ENCODE measurements at places on chromosomes 12 and 14. TPM values are rescaled to one million over a fixed set of nuclear protein-coding genes. Genes with fewer than 3 reads are reported as not detected.

GRCh38 chr14:81837304-81837703, 303.7 kb upstream of the SEL1L start:
- H3K4me3 ChIP-seq = no peak overlapping the region
- no peak for DNase-seq
- H3K27me3 ChIP-seq = no peaks in the 10 kb centered on the region
- no peak overlapping the region for H3K27ac ChIP-seq

GRCh38 chr12:47882781-47883546, 21.8 kb downstream of the VDR start:
- H3K27ac ChIP-seq = peak overlapping the region; percentile 91
- H3K4me1 ChIP-seq = peaks cover 71% of the 10 kb centered on the region
- peaks cover 35% of the 10 kb centered on the region for H3K36me3 ChIP-seq
- DNase-seq = peak; percentile 63

DNA sequence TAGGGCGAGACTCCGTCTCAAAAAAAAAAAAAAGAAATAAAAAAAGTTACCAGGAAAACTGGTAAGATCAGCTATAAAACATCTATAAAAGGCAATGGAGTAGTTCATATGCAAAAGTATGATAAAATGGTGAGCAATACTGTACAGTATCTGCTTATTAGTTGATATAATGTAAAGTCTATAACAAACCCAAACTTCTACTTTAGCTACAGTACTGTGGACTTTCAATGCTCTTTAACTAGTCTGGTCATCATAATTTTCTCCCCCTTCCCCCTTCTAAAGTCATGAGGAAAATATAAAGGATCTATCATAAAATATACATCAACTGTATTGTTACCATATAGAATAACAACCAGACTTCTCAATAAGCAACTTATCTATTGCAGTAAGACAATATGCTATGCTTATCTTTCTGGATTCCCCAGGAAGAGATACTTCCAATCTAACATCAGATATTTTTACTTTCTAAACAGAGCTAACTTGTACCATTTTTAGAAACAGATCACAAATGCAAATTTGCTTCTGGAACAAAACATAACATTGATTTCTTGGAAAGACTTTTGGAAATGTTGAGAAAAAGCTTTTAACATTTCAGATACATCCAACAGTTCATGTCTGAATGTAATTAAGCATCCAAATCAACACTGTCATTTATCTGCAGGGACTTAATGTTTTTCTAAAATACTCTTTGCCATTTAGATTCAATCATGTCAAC, 43.8 kb downstream of the MDM2 start:
- no peak for DNase-seq
- no peak overlapping the region for H3K27ac ChIP-seq
- peaks cover under 1% of the 10 kb centered on the region for H3K36me3 ChIP-seq
- H3K4me3 ChIP-seq = no peak overlapping the region
- no peaks in the 10 kb centered on the region for H3K4me1 ChIP-seq
- H3K27me3 ChIP-seq = peaks cover 9% of the 10 kb centered on the region

GRCh38 chr14:56854325-56854724, 44.0 kb upstream of the OTX2 start:
- DNase-seq = no peak
- no peak overlapping the region for H3K27ac ChIP-seq
- no peaks in the 10 kb centered on the region for H3K4me1 ChIP-seq
- no peak overlapping the region for H3K4me3 ChIP-seq

- H3K27me3 ChIP-seq = peaks cover 11% of the 10 kb centered on the region
- no peak overlapping the region for H3K4me3 ChIP-seq
- no peak for DNase-seq
- H3K27ac ChIP-seq = no peak overlapping the region
Observed at GRCh38 chr12:94099632-94100031, 48.7 kb upstream of the PLXNC1 start.

DNA sequence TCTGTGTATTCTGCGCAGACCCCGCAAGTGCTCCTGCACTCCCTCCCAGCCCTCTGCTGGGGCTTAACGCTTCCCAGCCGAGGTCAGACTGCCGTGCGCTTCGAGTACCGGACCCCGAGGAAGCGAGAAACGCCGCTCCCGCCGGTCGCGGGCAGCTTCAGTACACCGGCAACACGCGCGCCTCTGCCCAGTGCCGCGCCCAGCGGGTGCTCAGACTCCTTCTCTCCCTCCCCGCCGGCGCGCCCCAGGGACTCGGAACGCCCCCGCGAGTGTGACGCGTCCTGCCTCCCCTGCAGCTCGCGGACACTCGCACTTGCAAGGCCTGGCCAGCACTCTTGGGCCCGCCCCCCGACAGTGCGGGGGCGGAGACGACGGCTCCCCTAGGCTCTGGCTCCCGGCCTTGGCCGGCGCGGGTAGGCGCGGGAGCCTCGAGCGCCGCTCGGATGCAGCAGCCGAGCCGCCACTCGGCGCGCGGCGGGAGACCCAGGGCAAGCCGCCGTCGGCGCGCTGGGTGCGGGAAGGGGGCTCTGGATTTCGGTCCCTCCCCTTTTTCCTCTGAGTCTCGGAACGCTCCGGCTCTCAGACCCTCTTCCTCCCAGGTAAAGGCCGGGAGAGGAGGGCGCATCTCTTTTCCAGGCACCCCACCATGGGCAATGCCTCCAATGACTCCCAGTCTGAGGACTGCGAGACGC, at the start of gene PTGER2:
Gene PTGER2 (plus strand): TSS at position 410 of the 692 bp plus-strand sequence. CDS start 237 bp downstream, at position 647.
- H3K4me3 ChIP-seq = peak within 1 kb of the TSS; percentile 97
- DNase-seq = peak; percentile 95
- peak within 1 kb of the TSS; percentile 98 for H3K27ac ChIP-seq
- H3K27me3 ChIP-seq = no peaks in the 10 kb centered on the region
- H3K36me3 ChIP-seq = peaks cover 95% of the 10 kb centered on the region

- H3K4me1 ChIP-seq = peaks cover 47% of the 10 kb centered on the region
- H3K36me3 ChIP-seq = no peaks in the 10 kb centered on the region
- H3K4me3 ChIP-seq = no peak overlapping the region
- H3K27ac ChIP-seq = no peak overlapping the region
- DNase-seq = no peak
Observed at GRCh38 chr12:54430471-54431069, 11.5 kb upstream of the ITGA5 start.

DNA sequence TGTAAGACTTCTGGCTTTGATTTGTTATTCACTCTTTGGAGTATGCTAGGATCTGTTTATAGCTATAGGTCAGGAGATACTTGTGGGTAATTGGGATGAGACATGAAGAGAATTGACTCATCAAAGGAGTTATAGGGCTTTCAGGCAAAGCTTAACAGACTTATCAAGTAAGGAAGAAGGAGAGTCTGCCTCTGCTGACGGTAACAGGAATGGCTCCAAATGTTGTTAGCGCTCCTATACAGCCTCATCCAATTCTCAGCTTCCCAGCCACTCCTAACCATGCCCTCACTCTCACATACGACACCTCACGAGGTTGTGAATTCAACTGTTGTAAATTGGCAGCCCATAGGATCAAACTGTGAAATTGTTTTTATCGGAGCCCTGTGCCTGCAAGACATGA, 140.5 kb downstream of the KCNA5 start:
- DNase-seq = no peak
- H3K27ac ChIP-seq = no peak overlapping the region
- no peak overlapping the region for H3K4me3 ChIP-seq
- no peaks in the 10 kb centered on the region for H3K36me3 ChIP-seq

DNA sequence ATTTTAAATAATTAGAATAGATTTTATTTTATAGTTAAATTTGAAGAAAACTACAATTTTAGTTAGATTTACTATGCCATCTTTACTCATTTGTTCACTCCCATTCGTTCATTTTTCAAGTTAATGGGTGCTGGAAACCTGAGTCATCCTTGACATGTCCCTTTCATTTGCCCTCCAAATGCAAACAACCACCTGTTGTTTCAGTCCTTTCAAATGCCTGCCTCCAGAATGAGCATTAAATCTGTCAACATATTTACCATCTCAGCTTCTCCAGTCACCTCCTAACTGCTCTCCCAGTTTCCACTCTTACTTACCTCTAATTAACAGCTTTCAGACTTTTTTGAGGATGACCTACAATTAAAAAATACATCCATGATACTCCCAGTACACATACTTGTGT, 375.5 kb downstream of the RAD51B start:
- H3K4me1 ChIP-seq = peaks cover 18% of the 10 kb centered on the region
- DNase-seq = no peak
- H3K27me3 ChIP-seq = no peaks in the 10 kb centered on the region
- H3K4me3 ChIP-seq = no peak overlapping the region
- H3K27ac ChIP-seq = no peak overlapping the region
- peaks cover 4% of the 10 kb centered on the region for H3K36me3 ChIP-seq

DNA sequence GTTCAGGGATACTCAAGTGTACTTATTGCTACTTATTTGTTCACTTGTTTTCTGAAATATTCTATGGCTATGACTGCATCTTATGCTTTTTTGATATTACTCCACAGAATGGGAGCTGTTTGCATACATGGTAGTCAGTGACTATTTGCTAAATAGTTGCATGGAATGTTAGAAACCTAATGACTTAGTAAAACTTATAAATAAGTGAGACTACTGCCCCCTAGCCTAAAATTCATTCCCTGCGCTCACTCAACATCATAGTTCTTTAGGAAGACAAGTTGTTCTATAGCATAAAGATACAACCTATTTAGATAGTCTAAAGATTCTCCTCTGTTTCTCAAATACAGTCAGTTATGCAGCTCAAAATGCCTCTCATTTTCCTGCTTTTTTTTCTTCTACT, 305.5 kb downstream of the CEP128 start:
- H3K27me3 ChIP-seq = no peaks in the 10 kb centered on the region
- H3K36me3 ChIP-seq = no peaks in the 10 kb centered on the region
- no peak overlapping the region for H3K4me3 ChIP-seq
- no peak for DNase-seq
- no peaks in the 10 kb centered on the region for H3K4me1 ChIP-seq

DNA sequence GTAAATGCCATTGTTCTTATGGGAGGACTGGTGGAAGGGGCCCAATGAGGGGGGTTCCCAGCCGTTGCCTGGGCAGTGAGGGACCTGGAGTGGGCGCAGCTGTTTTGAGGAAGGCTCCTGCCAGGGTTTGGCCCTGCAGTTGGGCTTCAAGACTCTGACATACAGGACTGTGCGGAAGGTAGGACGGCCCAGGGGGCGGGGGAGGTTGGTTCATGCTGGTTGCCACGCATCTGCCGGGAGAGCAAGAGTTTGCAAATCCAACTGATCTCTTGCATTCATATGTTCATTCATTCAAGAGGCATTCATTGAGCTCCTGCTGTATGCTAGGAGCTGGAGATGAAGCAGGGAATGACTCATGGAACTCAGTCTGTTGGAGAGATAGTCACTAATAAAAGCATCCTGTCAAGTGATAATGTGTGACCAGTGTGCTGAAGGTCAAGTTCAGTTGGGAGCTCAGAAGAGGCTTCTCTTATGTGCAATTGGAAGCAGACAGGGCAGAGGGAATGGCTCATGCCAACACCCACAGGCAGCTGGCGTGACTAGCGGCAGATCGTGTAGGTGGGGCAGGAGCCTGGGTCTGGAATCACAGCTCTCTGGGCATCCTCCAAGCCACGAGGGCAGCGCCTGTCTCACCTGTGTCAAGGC, 7.8 kb downstream of the SH2B3 start:
- H3K36me3 ChIP-seq = peaks cover 41% of the 10 kb centered on the region
- no peak overlapping the region for H3K4me3 ChIP-seq

The BATF gene
- total RNA-seq = 41.3 TPM

The KRT78 gene
- total RNA-seq = not detected

The MSI1 gene
- total RNA-seq = not detected

The LHX5 gene
- total RNA-seq = not detected

The MAX gene
- total RNA-seq = 134 TPM
